ENCODE measurements at places on chromosomes 11 and 22.

- DNase-seq = no peak
Measured at GRCh38 chr22:33116841-33117547, 58.8 kb upstream of the SYN3 start.

DNA sequence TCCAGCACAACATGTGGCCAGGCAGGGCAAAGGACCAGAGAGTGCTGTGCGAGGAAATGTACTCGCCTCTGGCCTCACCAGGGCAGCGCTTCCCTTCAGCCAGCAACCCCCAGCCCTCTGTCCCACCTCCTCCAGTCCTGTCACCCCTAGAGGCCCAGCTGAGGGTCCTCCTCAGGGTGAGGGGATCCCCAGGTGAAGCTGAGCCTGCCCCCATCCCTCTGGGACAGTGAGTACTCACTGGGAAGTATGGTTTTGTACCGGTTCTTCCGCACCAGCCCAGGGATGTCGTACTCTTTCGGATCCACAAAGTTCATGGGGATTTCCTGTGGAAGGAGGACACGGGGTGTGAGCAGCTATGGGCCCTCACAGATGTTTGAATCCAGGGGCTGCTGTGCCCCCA lies 11.7 kb upstream of the IGSF22 start:
- no peak for DNase-seq

DNA sequence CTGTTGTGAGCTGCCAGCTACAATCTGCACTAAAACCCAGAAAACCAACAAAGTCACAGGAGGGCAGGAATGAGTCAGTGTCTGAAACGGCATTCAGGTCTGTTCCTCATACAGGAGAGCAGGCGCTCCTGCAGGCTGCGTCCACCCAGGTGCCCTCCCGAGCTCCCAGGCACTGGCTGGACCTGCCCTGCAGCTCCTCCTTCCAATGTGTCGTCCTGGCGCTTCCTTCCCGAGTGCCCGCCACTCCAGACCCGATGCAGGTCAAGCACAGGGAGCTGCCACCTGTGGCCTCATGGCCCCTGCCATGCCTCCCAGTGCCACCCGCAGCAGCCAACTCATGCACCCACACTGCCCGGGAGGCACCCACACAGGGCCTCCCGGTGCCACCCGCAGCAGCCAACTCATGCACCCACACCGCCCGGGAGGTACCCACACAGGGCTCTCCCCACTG lies 12.0 kb downstream of the BRD1 start:
- DNase-seq = no peak

GRCh38 chr11:37544491-37544890 lies 946.5 kb upstream of the RAG2 start:
- no peak for DNase-seq

GRCh38 chr22:37817705-37818408 lies 5.3 kb upstream of the GALR3 start:
- DNase-seq = peak; percentile 83

- DNase-seq = peak; percentile 91
Measured at GRCh38 chr11:48081151-48082010, 101.0 kb downstream of the PTPRJ start.

DNA sequence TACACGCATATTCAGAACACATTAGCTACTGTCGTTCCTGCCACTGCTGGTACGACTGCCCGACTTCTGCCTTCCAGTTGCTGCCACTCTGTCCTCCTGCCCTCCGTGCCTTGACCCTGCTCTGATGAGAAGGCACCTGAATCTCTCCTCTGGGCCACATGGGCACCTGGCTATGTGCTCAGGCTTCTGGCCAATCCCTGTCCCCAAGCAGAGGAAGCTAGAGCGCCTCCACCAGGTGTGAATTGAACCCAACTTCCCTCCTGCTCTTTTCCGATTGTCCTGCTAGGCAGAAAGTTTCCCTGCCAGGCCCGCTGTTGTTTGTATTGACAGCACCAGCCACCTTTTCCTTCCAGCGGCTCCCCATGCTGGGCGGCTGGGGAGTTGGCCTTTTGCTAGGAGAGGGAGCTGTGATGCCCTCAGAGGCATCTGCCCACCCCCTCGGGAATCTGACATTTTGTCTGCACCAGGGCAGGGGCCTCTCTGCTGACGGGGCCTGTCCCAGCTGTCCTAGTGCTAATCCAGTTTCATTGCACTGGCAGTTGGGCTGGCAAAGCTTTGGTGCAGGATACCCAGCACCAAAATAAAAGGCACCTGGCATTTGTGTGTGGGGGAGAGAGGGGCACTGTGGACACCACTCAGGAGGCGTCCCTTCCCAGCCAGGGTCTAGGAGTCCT lies 118.0 kb downstream of the GRIK4 start:
- no peak for DNase-seq

- DNase-seq = no peak
Measured at GRCh38 chr11:42657169-42657568, 654.6 kb upstream of the API5 start.

GRCh38 chr22:29587938-29588699 lies 7.2 kb upstream of the NIPSNAP1 start:
- peak; percentile 44 for DNase-seq

DNA sequence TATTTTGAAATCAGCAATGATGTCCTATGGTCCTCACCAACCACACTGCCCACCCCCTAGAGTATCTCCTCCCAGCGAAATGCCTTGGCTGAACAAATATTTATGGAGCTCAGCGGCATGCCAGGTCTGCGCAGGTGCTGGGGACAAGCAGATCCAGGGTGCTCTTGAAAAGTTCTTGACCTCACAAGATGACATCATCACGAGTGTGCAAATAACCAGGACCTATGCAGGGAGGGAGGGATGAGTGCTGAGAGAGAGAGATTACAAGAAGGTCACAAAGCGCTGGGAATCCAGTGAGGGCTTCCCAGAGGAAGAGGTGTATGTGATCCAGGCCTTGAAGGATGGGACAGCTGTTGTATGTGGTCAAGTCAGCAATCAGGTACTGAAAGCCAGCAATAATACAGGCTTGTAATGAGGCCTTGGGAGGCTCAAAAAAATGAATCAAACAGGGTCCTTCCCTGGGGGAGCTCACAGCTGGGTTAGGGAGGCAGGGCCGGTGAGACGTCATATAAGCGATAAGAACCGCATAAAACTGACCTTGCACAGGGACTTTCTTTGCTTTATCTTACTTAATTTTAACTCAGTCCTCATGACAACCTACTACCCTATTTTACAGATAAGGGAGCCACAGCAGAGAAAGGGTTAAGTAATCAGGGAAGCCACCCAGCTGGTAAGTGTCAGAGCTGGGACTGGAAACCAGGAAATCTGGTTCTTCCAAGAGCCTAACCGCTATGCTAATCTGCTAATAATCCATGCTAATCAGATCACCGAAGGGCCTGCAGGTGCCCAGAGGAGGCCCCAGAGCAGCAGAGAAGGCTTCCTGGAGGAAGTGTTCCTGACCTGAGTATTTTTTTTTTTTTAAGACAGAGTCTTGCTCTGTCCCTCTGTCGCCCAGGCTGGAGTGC lies 8.2 kb downstream of the ARRB1 start:
- no peak for DNase-seq

DNA sequence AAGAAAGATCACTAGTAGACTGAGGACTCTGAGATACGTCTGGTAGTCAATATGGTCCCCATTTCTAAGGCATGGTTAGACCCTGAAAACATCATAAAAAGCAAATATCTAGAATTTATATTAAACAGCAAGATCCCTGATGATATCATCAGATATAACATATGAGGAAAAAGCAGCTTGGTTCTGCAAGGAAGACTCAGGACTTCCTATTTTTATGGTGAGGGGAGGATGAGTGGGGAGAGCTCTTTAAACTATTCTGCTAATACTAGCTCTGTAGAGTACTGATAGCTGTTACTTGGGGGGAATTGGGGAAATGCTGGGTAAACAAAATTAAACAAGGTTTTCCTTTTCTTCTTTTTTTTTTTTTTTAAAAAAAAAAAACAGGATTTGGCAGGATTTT lies 235.8 kb downstream of the SWAP70 start:
- DNase-seq = peak; percentile 52

- no peak for DNase-seq
Measured at GRCh38 chr22:36374603-36375024, 13.2 kb downstream of the MYH9 start.

GRCh38 chr11:77522215-77522614 lies 48.3 kb upstream of the PAK1 start:
- no peak for DNase-seq

DNA sequence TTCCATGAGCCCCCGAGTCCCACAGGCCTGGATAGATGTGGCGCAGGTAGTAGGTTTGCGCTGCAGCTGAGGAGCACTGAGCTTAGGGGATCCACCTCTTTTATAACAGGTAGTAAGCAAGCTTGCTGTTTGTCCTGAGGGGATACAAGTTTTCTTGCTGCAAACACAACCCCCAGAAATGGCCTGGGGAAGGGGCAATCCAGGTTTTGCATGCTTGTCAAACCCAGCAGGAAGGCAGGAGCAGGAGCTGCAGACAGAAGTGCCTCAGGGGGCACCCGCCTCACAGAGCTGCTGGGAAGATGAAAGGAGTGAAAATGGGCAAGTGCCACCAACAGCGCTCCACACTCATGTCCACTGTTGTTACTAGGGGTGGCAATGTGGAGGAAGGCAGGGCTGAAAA lies 18.5 kb downstream of the APOL5 start:
- no peak for DNase-seq

- DNase-seq = no peak
Measured at GRCh38 chr22:32827049-32827602, 25.6 kb downstream of the TIMP3 start.

- DNase-seq = no peak
Measured at GRCh38 chr11:1023811-1024596, 12.5 kb downstream of the MUC6 start.

DNA sequence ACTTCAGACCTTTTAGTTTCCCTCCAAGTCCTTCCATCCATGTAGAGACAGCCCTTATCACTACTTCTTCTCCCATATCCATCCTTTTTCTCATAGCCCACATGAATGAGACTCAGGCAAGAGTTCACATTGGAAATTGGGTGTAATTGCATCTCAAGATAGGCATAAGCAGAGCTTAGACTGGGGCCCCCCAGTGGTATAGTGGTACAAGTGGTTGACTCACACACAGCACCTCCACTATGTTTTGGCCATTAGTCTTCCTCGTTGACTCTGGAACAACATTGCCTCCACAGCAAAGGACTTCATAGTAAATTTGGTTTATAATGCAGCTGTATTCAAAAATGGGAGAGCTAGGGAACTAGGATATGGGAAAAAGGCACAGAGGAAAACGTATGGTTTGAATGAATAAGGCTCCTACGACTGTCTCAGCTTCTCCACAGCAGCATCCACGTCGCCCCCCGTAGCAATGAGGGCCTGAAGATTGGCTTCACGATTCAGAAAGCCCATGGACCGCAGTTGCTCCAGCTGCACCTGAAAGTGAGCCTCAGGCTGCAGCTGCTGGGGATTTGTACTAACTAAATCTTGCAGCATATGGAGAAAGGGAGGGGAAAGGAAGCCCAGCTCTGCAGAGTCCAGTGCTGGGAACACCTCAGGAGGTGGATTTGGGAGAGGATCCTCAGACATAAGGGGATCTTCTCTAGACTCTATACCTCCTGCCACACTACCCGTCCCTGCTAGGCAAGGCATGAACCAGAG lies 2.4 kb downstream of the UBQLN3 start:
- no peak for DNase-seq

DNA sequence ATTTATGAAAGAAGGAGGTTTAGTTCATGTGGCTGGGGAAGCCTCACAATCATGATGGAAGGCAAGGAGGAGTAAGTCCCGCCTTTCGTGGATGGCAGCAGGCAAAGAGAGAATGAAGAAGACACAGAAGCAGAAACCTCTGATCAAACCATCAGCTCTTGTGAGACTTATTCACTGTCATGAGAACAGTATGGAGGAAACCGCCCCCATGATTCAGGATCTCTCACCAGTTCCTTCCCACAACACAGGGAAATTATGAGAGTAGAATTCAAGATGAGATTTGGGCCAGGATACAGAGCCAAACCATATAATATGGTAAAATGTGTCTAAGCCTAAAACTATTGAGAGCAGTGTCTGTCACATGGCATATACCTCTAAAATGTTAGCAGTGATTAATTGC lies 503.8 kb upstream of the CCDC179 start:
- DNase-seq = no peak

- DNase-seq = no peak
Measured at GRCh38 chr11:133955081-133955891, 1.5 kb downstream of the IGSF9B start.
